SK-N-DZ (cell line): ENCODE measurements at places on chromosomes 2 and 18.

DNA sequence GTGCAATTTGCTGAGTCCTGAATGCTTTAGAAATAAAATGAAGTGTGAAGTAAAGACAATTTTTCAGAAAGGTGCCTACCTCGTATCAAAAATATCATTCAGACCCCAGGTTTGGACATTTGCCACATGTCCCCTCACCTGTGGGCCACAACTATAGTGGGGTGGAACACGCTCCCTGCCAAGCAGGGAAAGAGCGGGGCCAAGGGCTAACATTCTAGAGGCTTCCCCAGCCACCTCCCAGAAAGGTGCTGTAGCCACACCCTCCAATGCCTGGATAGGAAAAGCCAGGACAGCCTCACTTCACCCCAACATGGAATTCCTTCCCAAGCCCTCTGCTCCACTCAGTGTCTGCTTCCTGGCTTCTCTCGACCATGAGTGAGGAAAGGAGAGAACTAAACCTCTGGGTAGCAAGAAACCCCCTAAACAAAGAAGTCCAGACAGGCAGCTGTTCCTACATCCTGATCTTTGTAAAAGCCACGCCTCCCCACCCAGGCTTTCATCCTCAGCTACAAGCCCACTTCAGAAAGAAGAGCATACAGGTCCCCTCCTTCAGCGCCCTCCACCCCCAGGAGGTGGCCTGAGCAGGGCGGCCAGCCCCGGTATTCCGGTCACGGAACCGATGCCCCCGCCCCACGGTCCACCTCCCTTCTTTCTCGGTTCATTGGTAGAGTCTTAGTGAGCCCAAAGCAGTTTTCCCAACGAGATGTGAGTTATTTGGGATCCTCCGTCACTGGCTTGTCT is 2.1 kb downstream of the COL6A3 start:
- DNase-seq, result no peak

DNA sequence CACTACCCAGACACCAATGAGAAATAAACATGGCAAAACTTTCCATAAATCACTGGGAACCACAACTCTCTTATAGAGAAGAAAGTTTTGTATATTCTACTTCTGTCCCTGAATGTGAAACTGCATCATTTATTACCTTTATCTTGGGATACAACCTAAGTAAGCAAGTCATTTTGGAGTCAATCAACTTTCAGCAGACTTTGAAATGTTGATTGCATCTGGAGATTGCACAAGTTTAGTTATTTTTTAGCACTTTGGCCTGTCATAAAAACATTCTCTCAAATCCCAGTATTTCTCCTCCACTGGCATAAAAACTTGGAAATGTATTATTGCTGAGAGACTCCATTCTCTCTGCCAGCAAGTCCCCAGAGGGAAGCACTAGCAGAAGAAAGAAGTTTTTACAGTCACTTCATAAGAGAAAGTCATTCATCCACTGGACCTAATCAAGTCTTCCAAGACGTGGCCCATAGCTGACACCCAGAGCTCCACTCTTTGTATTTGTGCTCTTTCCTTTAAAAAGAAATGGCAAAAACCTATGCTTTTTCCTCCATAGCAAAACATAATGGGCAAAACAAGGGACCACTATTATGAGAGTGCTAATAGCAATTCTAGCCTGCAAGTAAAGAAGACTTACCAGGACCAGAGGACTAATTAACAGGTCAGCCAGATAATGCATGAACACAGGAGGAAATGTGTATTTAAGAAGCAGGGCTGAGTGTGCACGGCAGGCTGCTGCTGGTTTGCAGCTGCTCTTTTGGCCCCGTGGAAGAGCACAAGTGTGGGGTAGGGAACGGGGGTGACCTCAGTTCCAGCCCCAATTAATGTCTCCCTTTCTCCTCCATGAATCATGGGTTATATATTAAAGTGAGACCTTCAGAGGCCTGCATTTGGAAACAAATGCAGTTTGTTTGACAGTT is 171.5 kb downstream of the INO80D start:
- no peak for DNase-seq

DNA sequence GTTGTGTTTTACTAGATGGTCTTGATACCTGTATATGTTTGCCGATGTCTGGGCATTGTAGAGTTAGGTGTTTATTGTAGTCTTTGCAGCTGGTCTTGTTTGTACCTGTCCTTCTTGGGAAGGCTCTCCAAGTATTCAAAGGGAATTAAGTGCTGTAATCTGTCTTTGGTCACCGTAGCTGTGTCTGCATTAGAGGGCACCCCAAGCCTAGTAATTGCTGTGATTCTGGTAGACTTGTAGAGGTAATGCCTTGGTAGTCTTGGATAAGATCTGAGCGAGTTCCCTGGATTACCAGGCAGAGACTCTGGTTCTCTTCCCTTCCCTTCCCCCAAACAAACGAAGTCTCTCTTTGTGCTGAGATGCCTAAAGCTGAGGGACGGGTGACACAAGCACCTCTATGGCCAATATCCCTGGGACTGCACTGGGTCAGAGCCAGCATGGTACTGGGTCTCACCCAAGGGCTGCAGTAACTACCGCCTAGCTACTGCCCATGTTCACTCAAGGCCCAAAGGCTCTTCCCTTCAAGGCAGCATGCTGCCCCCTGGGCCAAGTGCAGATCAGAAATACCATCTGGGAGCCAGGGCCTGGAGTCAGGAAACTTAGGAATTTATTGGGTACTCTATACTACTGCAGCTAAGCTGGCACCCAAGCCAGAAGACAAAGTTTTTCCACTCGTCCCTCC is 27.1 kb downstream of the STPG4 start:
- DNase-seq, result peak; percentile 32

DNA sequence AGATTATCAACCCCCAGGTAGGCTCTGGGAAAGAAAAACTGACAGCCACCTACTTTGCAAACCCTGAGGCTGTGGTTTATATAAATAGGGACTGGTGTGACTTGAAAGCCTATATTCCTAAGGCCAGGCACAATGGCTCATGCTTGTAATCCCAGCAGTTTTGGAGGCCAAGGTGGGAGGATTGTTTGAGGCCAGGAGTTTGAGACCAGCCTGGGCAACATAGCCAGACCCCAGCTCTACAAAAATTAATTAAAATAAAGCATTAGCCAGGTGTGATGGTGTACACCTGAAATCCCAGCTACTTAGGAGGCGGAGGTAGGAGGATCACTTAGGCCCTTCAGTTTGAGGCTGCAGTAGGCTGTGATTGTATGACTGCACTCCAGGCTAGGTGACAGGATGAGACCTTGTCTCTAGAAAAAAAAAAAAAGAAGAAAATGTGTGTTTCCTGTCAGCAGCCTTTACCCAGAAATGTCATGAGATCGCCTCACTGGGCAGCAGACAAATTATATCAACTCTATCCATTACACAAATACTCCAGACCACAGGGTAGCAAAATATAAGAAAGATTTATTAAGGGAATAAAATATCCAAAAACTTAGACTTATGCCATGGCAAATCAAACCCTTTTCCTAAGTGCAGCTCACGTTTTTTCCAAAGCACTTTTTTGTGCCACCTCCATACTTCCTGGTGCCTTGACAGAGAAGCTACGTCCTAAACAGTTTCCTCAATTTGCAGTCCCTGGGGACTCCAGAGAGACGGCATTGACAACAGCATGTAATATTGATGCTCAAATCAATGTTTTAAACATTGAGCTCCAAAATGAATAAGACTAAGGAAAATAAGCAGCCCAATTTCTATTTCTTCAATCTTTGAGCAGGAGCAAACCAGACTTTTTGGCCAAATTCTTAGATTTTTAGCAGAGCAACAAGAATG is 190.8 kb upstream of the NDUFV2 start:
- peak; percentile 21 for DNase-seq

DNA sequence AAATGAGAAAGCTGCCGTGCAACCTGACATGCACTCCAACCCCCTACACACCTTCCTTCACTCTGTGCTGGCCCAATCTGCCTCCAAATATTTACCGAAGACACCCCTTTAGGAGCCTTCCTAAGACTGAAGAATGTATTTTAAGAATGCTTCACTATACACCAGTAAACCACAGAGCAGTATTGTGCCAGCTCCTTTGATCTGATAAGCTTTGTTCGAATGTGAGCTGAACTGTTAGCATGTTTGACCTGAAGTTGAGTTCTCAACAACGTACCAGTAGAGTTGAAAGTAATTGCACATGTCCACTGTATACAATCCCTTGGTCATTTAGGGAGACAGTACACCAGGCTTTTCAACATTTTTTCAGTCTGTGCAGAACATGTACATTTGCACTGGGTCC is 259.2 kb downstream of the TGIF1 start:
- no peak for DNase-seq

DNA sequence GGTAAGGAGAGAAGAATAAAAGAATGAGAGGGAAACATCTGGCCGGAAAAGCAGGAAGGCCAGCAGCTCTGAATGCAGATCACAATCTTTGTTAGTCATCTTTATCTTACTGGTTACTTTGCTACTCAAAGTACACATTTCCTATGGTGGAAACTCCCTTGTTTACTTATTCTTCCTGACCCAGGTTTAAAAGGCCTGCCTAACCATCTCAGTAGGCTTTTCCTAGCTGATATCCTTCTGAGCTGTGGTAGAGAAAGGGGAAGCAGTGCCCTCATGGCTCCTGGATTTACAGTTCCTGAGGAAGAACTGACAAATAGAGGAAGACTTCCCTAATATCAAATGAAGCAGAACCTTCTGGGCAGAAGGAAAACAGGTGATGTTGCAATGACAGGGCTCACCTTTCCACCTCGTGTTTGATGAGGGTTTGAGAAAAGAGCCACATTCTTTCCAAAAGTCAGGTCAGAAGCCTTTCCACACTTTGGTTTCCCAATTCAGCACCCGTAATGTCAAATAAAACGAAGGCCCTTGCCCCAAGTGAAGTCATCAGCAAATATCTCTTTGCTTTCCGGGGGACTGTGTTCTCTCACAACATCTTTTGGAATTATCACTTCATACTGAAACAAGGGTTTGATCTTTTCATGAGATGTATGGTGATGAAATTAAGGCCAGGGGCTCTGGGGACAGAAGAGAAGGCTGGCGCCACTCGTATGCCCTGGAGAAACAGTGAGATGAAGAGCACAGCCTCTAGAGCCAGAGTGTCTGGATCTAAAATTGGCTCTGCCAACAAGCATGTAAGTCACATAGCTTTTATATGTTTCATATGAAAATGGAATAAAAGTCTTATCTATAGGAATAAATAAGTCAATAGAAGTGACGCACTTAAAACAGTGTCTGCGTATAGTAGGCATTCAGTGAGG is 26.7 kb upstream of the APOB start:
- DNase-seq, result no peak

- no peak for DNase-seq
Observed at GRCh38 chr2:233831861-233832260, 22.5 kb downstream of the HJURP start.

- DNase-seq, result peak; percentile 46
Observed at GRCh38 chr2:186695081-186695756, 1.4 kb downstream of the FAM171B start.

- DNase-seq, result no peak
Observed at GRCh38 chr2:232931636-232932035, 61.6 kb downstream of the SNORC start.

GRCh38 chr2:96856776-96857666 is 795 bp downstream of the ANKRD39 start:
- DNase-seq, result peak; percentile 44

DNA sequence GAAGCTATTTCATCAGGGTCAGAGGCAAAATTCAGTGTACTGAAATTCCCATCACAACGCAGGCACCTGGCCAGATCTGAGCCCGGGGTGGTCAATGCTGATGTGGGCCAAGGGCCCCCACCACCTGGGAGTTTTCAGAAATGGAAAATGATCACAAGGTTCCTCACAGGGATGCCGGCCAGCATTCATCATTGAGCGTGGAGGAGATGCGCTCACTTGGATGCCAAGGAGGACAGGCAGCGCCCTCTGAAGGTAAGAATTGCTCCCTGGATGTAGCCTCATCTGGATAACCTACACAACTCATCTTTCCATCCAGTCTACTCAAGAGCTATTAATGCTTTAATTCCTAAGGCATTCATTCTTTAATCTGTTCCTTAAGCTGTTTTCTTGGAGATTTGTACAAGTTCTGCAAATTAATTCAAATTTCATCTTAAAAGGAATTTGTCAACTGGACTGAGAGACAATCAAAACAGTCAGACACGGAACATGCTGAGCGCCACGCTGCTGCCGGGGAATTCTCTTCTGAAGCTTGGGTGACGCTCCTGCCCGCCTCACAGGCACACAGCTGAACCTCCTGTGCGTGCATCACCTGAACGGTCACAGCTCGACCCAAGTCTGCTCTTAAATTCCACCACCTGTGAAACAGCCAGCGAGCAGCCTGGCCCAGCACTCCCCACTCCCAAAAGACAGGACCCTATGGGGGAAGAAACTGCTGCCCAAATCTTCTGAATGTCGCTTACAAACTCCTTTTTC is 206.7 kb downstream of the HDAC4 start:
- DNase-seq, result no peak

GRCh38 chr2:20182241-20182931 is 42.5 kb downstream of the SDC1 start:
- DNase-seq, result no peak

- no peak for DNase-seq
Observed at GRCh38 chr2:44116319-44116718, 52.4 kb upstream of the PPM1B start.

DNA sequence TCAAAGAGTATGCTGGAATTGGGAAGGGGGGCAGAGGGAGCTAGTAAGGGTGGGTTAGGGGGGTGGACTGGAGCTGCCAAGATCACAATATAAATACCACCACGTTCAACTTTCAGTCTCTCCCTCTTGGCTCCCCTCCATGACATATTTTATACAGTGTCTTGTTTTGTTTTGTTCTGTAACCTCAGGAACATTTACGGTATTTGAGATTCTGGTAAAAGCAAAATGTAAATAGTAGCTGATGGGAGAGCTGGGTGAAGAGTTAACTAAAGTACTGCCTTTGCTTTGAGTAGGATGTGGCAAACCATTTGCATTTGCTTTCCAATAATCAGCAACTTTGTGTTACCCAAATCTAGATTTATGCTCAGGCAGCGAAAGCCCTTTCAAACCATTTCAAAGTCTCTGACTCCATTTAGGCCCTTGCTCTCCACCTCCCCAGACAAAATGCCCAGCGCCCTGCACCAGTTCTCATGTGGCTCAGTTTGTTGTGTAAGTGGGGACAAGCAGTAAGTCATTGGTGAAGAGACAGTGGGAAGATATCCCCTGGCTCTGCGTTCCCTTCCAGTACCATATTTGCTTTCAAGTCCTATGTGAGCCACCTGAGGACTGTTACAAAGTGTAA is 17.4 kb downstream of the IRS1 start:
- no peak for DNase-seq

DNA sequence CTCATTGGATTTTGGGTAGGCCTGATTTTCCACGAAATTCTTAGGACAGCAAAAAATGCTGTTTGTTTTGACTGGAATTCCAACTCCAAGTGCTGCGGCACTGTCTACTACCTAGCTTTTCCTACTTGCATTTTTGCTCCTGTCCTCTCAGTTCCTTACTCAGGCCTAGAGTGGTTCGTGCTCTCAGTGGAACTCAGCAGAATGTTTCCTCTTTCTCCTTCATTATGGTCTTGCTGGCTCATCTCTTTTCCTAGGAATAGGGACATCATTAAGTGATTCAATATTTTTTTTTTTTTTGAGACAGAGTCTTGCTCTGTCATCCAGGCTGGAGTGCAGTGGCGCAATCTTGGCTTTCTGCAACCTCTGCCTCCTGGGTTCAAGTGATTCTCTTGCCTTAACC is 37.9 kb downstream of the GEMIN6 start:
- no peak for DNase-seq

GRCh38 chr2:200296118-200296517 is 10.4 kb upstream of the SPATS2L start:
- no peak for DNase-seq
